ENCODE measurements at places on chromosomes 5 and 9. TPM values are rescaled to one million over a fixed set of nuclear protein-coding genes. Genes with fewer than 3 reads are reported as not detected.

DNM1 gene
- total RNA-seq: 0.43 TPM

NR6A1 gene
- 1.3 TPM for total RNA-seq

PCDHA1 gene
- total RNA-seq: under 0.01 TPM

RFESD gene
- 0.98 TPM for total RNA-seq

MEIKIN gene
- total RNA-seq: not detected

CCL21 gene
- 1.4 TPM for total RNA-seq

AGTPBP1 gene
- 28.3 TPM for total RNA-seq

ZNF462 gene
- total RNA-seq: 2.9 TPM

CCDC171 gene
- 0.65 TPM for total RNA-seq

OR1N2 gene
- total RNA-seq: not detected

PCDHA12 gene
- under 0.01 TPM for total RNA-seq

HBEGF gene
- total RNA-seq: 10.1 TPM

GABBR2 gene
- 2.6 TPM for total RNA-seq

STK32A gene
- total RNA-seq: not detected

JADE2 gene
- total RNA-seq: 18.0 TPM

NKD2 gene
- total RNA-seq: under 0.01 TPM

ANXA6 gene
- 15.8 TPM for total RNA-seq

ABO gene
- 0.43 TPM for total RNA-seq

ELOVL7 gene
- total RNA-seq: 0.09 TPM

PCA3 gene
- total RNA-seq: 0.11 TPM

NOP16 gene
- total RNA-seq: 12.3 TPM

FGF18 gene
- under 0.01 TPM for total RNA-seq

CCDC192 gene
- total RNA-seq: not detected

MSX2 gene
- not detected for total RNA-seq

TMC1 gene
- 0.22 TPM for total RNA-seq

SLC34A1 gene
- not detected for total RNA-seq

PCDHGA4 gene
- 2.6 TPM for total RNA-seq

KCNIP1 gene
- 65.1 TPM for total RNA-seq

CFAP77 gene
- total RNA-seq: 0.34 TPM

TLX3 gene
- total RNA-seq: not detected

QRFP gene
- not detected for total RNA-seq

S1PR3 gene
- total RNA-seq: 0.34 TPM

PROB1 gene
- 3.7 TPM for total RNA-seq

FAM153A gene
- not detected for total RNA-seq

IFNA2 gene
- not detected for total RNA-seq

PLPP7 gene
- total RNA-seq: 2.6 TPM

TTLL11 gene
- total RNA-seq: 2.7 TPM

IL33 gene
- 1.7 TPM for total RNA-seq

CDC20B gene
- total RNA-seq: under 0.01 TPM

FOXD1 gene
- total RNA-seq: 0.09 TPM

PHYHD1 gene
- total RNA-seq: 0.34 TPM

GABRA6 gene
- total RNA-seq: not detected
